PC-3 (cell line): ENCODE measurements at places on chromosomes 5 and 9. TPM values are rescaled to one million over a fixed set of nuclear protein-coding genes. Genes with fewer than 3 reads are reported as not detected.

DDX4 gene
- not detected in 2 replicates for total RNA-seq

GRCh38 chr9:109010746-109011145, 2.6 kb downstream of the CTNNAL1 start:
- H3K4me1 ChIP-seq, result peaks cover 28% of the 10 kb centered on the region
- H3K27ac ChIP-seq, result no peak overlapping the region
- DNase-seq, result peak; percentile 53
- no peaks in the 10 kb centered on the region for H3K36me3 ChIP-seq
- no peaks in the 10 kb centered on the region for H3K27me3 ChIP-seq

DNA sequence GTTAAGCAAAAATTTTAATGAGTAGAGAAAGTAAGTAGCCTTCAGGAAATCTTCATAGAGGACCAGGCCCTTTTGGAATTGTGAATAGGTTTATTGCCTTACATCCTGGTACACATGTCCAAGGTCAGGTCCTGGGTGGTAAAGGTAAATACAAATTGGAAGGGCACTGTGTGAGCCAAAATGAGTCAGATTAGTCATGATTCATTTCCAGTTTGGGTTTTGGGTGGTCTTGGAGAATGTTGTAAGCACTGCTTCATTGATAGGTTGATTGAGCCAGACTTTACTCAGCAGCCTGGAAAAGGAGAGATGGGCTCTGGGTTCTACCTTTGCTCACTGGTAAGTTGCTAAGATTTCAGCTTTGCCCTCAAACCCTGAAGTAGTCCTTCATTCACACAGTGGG, 82.5 kb upstream of the ZNF169 start:
- H3K27me3 ChIP-seq, result no peaks in the 10 kb centered on the region
- no peak for DNase-seq
- H3K27ac ChIP-seq, result no peak overlapping the region

GRCh38 chr9:7273575-7273974, 515.8 kb downstream of the KDM4C start:
- H3K27me3 ChIP-seq, result no peaks in the 10 kb centered on the region
- no peak overlapping the region for H3K27ac ChIP-seq
- DNase-seq, result peak; percentile 15
- H3K4me1 ChIP-seq, result no peaks in the 10 kb centered on the region

SPATA31D4 gene
- total RNA-seq, result not detected in 2 replicates
